ENCODE measurements at places on chromosomes 3 and 15.

GRCh38 chr3:113626503-113627371 lies 69.7 kb downstream of the USF3 start:
- DNase-seq = no peak

DNA sequence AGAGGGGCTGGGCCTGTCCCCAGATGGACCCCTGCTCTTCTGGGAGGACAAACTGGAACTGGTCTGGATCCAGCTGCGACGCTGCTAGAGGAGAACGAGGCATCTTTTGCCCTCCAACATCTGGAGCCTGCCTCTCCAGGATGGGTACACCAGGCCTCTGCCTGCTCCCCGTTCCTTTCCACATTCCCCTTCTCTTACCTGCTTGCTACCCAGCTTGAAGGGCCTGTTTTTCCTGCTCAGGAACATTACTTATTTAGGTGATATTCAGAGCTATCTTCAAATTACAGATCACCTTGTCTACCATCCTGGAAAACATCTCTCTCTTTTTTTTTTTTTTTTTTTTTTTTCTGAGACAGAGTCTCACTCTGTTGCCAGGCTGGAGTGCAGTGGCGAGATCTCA lies 64.0 kb downstream of the CHRD start:
- DNase-seq = no peak

GRCh38 chr3:50286322-50287227 lies 5.7 kb downstream of the IFRD2 start:
- DNase-seq = no peak

- no peak for DNase-seq
Measured at GRCh38 chr3:33758864-33759263, 39.6 kb upstream of the PDCD6IP start.

- no peak for DNase-seq
Measured at GRCh38 chr3:7075117-7075516, 214.2 kb downstream of the GRM7 start.

DNA sequence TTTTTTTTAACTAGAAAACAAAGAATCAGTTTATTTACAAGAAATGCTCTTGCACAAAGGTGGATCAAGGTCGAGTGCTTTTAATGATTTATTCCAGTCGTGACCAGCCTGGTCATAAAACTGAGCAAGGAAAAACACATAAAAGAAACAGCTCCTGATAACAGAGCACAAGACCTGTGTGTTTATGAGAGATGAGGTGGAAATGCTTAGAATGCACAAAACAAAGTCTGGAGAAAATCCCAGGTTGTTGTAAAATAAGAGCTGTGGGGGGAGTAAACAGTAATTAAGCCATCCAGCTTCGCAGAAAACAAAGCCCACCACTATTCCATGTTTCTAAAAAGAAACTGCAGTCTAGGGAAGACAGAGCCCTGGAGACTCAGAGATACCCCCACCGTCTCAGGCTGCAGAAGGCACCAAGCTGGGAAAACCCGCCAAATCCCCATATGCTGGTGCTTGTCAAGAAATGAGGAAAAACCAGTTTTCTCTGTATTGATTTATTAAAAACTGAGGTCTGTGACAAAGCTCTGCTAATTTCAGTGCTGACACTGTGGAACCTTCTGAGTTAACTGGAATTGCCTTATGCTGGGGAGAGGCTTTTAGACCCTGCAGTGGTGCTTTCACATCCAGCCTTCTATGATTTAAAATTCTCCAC lies 139.3 kb downstream of the ADAMTS17 start:
- DNase-seq = no peak

GRCh38 chr15:90883976-90884718 lies at the start of gene FES:
Gene FES, plus strand, starts transcription at chr15:90884504. Its CDS starts 542 bp downstream, at chr15:90885046.
- DNase-seq = no peak

DNA sequence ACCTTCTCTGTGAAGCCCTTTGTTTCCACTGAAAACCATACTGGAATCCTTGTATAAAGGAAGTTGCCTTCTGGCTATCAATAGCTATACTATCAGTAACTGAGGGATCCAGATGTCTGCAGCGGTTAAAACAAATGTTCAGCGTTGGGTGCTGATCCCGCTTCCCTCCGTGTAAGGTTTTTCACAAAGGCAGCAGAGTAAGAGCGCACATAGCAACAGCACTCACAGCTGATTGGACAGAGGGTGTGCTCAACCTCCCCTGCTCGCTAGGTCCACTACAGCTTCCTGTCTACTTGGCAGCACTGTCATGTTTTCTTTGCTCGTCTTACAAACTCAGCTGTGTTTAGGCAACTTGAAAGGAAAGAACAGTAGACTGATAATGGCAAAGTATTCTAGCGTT lies 27.3 kb downstream of the ATOSA start:
- peak; percentile 35 for DNase-seq

GRCh38 chr3:140603766-140604165 lies 74.1 kb upstream of the TRIM42 start:
- DNase-seq = no peak

DNA sequence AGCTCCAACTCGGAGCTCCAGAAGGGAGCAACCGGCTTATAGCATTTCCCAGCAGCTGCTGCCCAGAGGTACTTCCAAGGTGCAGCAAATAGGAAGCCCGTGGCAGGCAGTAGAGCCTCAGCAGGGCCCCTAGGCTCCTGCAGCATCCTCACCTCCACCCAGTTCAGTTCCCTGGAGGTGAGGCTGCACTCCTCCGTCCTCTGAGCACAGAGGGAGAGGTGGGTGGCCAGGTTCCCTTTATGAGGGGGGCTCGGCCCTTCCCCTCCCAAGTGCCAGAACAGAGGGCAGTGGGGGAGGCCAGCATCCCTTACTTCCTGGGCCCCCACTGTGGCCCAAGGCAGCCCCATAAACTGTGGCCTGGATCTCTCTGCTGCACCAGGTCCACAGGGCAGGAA lies 150.2 kb downstream of the ATP10A start:
- DNase-seq = no peak

GRCh38 chr15:41597787-41598186 lies 38.8 kb downstream of the TYRO3 start:
- no peak for DNase-seq

DNA sequence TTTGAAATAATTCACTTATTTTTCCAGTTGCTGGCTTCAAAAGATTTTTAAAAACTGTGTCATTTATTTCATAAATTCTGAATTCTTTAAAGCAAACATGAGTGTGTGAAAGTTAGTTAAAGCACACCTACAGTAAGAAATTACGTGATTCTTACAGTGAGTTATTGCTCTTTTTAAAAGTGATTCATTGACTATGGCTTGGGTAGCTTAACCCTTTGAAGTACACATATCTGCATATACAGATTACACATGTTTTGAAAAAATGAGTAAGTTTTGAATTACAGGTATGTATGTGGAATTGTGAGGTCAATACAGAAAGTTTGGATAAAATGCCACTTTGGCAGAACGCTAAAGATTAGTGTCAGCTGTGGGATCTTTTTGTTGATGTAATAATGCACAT lies 64.5 kb upstream of the MBNL1 start:
- DNase-seq = no peak

GRCh38 chr15:39411102-39411989 lies 169.5 kb upstream of the THBS1 start:
- DNase-seq = no peak

- no peak for DNase-seq
Measured at GRCh38 chr3:44104043-44104442, 137.6 kb upstream of the TOPAZ1 start.

DNA sequence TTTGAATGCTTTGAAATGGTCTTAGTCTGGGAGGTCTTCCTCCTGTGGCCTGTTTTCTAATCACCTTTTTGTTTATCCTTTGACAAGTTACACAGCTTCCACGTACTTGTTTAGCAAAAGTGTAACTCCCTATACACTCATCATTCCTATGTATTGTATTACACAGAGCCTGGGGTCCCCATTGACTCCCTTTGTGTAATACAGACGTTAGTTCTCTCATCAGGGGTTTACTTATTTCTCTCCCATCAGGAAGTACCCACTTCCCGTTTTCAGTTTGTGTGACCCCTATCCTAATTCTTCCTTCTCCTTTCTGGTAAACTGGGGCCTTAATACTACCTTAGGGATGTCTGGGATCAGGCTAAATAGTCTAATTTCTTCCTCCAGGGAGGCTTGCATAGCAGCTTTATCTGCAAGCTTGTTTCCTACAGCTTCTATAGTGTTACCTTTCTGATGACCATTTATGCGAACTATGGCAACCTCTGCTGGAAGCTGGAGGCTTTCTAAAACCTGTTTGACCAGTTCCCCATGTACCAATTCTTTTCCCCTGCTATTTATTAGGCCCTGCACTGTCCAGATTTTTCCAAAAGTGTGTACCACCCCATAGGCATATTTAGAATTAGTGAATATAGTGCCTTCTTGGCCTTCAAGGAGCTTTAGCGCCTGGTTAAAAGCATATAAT lies 22.4 kb downstream of the ARL8B start:
- no peak for DNase-seq

DNA sequence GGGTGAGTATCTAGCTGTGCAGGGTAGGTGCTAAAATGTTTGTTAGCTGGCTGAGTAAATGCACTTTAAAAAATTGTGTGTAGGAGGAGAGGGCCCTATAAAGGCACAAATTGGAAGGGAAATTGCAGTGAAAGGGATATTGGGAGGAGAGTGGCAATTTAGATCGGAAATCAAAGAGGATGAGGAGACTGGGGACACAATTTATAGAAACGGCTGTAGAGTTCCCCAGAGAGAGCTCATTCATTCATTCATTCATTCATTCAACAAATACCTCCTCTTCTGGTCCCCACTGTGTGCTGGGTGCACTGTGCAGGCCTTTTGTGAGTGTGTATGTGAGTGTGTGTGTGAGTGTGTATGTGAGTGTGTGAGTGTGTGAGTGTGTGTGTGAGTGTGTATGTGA lies 2.4 kb downstream of the DNAJA4 start:
- DNase-seq = no peak

DNA sequence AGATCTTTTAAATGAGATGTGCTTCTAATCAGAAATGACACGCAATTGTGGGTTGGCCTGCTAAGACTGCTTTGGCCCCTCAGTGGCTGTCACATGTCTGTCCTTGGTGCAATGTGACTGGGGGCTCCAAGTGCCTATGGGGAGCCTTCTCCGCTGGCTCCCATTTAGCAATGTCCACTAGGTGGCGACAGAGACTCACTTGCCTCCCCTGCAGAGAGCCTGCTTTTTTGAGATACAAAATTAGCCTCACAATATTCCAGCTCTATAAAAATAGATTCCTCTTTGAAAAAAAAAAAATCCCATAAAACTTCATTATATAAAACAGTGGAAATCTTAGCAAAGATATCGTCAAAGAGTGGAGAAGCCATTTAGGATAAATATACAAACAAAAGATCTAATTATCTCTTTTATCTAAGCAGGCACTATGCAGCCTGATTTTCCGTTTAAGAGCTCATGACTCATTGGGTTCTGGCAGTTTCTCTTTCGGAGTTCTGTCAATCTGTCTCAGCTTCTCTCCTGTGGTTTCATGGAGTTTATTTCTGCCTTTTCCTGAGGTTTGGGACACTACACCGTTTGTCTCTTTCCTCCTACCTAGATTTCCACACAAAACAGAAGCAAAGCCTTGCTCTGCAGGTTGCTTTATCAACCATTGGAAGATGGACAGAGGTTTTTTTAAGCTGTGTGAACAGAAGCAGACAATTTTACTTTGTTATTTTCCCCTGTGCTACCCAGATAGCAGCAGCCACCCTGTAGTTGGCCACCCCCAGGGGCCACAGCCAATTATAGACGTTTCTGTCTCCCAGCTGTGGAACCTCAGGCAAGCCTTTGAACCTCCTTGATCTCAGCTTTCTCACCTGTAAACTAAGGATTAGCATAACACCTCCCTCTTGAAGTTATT lies 68.4 kb upstream of the TNFAIP8L3 start:
- peak; percentile 38 for DNase-seq

All from CD4-positive, alpha-beta memory T cell (primary cell).